ENCODE measurements at places on chromosomes 7 and 10.
A peak's percentile ranks its signal among the peaks of the same experiment; 100 is the strongest.

- no peak for DNase-seq
These were observed 22.6 kb downstream of the MYL10 start for GRCh38 chr7:101606498-101606923.

- DNase-seq, result peak; percentile 33
These were observed 340.3 kb upstream of the PRKCQ start for GRCh38 chr10:6920072-6921019.

GRCh38 chr10:24718031-24718855, 5.4 kb downstream of the ARHGAP21 start:
- DNase-seq, result no peak

DNA sequence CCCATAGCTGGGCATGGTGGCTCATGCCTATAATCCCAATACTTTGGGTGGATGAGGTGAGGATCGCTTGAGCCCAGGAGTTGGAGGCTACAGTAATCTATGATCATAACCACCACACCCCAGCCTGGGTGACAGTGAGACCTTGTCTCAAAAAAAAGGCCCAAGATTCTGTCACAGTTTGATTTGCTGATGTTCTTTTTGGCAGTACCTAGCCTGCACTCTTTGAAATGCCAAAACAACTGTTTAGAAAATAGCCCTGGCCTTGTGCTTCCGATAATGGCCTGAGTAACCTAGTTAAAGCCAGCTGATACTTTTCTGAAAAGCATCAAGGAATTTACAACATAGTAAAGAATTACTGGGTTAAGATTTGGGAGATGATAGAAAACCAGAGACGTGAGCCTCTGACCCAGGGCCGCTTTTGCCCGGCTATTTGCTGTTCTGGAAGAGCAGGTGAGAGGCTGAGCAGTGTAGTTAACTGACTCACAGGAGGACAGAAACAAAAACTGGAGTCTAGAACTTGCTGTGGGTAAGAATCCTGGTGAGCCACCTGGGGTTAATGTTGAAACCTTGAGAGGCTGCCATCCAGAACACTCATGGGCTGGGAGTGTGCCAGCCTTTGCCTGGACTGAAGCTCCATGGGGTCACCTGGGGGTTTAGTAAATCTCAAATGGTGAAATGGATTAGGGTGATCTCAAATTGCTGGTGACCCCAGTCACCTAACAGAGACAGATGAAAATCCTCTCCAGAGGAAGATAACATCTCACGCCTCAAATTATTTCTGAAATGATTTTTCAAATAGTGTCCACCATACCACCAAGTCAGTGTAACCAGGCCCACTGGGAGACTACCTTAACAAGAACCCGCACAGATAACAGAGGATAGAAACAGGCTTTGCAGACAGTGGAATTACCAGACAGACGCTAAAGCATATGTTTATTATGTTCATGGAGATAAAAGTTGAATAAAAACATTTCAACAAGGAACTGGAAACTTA, 51.8 kb downstream of the GALNT11 start:
- no peak for DNase-seq

DNA sequence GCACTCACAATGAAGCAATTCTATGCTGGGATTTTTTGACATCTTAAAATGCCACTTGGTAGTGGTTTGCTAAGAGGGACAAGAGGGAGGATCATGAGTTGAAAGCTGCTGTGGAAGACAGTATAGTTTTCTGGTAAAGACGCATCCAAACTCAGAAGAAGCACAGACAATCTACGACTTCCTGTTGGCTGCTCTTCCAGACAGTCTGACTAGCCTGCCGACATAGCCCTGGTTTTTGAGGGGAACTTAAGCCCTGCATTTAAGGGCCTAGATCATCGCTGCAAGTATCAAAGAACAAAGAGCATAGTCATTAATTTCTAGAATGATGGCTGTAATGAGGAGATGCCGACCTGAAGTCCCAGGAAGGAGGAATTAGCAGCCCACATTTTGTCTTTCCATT, 99.9 kb upstream of the IKZF1 start:
- no peak for DNase-seq

- DNase-seq, result no peak
These were observed 20.5 kb downstream of the MYH16 start for GRCh38 chr7:99293167-99293566.

DNA sequence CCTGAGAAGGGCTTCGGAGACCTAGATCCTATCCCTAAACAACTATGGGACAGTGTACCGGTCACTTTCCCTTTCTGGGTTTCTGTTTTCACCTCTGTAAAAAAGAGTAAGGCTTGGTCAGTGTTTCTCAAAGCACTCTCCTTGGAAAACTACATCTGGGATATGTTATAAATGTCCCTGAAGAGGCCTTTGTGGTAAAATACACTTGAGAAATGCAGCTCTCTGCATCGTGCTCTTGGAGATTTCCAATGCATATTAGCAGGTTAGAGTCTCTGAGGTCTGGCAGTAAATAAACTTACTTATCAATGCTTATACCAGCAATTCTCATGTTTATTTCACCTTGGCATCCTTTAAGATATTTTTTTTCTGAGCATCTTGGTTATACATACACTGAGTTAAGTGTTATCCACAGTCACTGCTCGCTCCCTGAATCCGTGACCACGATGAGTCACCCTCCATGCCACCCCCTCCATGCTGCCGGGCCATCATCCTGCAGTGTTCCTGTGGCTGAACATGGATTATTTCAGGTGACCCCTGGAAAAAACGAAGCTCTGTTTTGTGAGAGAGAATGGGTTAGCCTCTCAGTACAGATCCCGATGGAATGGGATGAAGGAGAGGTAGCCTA, 3.3 kb upstream of the TBXAS1 start:
- DNase-seq, result no peak

GRCh38 chr10:92356041-92356440, 65.1 kb downstream of the MARCHF5 start:
- no peak for DNase-seq

DNA sequence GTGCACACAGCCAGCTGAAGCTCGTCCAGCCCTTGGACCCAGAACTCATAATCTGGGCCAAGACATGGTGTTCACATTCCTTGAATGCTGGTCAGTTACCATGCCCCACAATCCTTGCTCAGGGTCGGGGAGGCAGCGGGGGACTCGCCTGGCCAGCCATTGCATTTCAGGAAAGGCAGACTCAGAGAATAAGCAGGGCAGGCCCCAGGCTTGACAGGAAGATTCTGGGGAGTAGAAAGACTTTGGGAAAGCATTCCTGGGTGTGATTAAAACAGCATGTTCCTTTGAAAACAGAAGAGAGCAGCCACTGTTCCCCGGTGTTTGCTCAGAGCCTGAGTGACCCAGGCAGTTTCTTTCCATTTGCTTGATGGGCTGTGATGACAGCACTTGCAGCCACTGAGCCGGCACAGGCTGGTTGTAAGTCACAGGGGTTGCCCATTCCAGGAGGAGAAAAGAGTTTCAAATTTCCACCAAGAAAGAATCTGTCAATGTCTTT, 473.7 kb downstream of the TYW1 start:
- DNase-seq, result no peak

- peak; percentile 16 for DNase-seq
These were observed 4.0 kb upstream of the SH3PXD2A start for GRCh38 chr10:103859161-103860086.

- DNase-seq, result no peak
These were observed 8.7 kb downstream of the MPP7 start for GRCh38 chr10:28294169-28294532.

- DNase-seq, result no peak
These were observed 1197.8 kb upstream of the SORCS1 start for GRCh38 chr10:108362296-108362695.

DNA sequence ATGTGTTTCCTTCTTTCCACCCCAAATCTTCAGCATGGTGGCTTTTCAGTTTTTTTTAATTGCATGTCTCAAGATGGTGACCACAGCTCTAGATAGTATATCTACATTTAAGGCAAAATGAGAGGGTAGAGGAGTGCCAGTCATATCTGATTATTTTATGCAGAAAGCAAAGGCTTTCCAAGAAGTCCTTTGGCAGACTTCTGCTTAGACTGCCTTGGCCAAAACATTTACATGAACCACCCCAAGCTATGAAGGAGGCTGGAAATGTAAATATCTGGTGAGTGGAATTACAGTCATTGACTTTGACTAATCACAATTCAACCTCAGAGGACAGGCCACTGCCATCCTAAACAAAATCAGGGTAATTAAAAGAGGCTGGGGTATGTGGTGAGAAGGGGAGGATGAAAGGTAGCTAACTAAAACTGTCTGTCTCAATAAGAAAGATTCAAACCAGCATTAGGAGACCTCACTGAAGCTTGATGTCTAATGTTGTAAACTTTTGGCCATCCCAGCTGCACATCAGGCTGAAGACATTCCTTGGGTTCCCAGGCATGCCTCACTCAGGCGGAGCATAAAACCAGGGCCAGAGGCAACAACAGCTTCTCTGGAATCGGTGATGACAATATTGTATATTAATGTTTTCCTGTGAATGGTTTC, 53.4 kb downstream of the PPP1R3C start:
- no peak for DNase-seq

- DNase-seq, result no peak
These were observed 20.6 kb upstream of the SDK1 start for GRCh38 chr7:3280445-3280844.

- no peak for DNase-seq
These were observed 34.7 kb downstream of the DDIT4 start for GRCh38 chr10:72308320-72308987.

GRCh38 chr7:85274454-85274853, 87.6 kb upstream of the SEMA3D start:
- no peak for DNase-seq

DNA sequence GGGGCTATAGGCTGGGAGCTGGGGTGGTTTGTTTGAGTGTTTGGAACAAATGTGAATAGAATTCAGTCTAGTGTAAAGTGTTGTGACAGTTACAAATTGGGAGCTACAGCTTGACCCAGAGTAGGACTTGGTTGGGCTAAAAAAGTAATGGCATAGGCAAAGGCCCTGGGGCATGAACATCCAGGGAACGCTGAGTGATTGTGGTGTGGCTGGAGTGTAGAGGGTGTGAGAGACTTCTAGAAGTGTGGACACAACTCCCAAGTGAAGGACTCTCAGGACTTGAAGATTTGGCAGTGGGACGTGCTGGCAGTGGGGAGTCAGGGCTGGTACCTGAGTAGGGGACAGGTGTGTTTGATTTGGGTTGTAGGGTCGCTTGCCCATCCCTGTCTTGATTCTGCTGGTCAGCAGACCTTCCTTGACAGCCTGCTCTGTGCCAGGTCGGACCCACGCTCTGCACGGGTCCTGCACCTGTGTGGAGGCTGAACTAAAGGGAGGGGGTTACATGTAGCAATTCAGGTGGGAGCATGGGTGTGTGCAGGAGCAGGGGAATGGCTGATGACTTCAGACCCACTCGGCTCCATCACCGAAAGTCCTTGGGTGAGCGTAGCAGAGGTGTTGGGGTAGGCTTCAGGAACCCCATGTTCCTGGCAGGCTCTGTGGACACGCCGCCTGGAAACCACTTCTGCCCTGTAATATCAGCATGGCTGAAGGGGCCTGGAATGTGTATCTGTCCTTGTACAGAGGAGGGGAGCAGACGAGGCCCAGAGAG, 43.3 kb downstream of the ZMIZ1 start:
- DNase-seq, result no peak

- DNase-seq, result no peak
These were observed 87.8 kb downstream of the BTRC start for GRCh38 chr10:101441541-101442455.

- DNase-seq, result no peak
These were observed 73.6 kb upstream of the NEBL start for GRCh38 chr10:20970708-20971107.

DNA sequence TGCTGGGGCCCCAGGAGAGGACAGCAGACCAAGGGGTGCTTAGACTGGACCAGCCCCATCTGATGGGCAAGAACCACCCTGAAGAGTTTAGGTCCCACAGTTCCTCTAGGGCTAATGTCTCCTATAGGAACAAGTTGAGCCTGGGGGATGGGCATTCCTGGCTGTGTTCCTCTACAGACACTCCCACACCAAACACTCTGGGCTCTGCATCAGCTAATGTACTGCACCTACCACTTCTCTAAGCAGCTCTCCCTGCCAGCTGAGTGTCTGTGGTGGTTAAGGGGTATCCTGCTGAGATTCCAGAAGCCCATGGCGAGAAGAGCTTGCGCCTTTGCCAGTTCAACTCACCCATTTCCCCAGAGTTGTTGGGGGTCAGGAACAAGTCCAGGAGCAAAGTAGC, 284.1 kb upstream of the CSTF2T start:
- no peak for DNase-seq

DNA sequence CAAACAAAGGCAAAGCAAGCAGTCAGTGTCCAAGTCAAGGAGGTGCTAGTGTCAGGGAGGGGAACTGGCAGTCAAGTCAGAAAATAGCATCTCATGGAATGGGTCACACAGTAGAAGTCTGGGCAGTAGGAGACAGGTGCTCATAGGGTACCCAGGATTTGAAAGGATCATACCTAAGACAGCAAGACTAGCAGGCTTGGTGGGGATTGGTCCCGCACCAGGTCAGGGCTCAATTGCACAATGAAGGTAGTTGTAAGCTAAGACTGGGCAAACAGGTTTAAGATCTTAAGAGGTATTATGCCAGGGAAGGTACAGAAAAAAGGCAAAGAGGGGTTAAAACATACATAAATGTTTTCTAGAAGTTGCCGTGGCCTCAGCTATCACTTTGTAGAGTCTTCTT, 181.4 kb upstream of the ETV1 start:
- no peak for DNase-seq

GRCh38 chr7:158824028-158824427, 5.3 kb downstream of the ESYT2 start:
- peak; percentile 29 for DNase-seq

DNA sequence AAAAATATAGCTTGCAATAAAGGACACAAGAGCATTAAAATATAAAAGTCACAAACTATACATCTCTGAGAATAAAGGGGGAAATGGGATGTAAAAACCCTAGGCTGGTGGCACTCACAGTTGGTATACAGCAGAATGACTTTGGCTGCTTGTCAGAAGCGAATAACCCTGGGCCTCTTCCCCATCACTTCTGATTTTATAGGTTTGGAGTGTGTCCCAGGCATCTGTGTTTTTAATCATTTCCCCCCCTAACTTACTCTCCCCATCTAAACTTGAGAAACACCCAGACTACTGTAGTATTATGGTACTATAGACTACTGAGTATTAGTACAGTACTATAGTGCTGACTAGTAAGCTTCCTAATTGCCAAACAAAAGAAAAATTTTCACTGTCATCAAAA, 1.8 kb upstream of the RPA3 start:
- DNase-seq, result no peak

GRCh38 chr10:91705948-91706670, 73.2 kb upstream of the PPP1R3C start:
- no peak for DNase-seq

- DNase-seq, result no peak
These were observed 85.0 kb downstream of the PODXL start for GRCh38 chr7:131471250-131472004.

GRCh38 chr7:16688249-16688648, 42.3 kb downstream of the BZW2 start:
- DNase-seq, result no peak
